ENCODE measurements at places on chromosomes 5 and 9.
A peak's percentile ranks its signal among the peaks of the same experiment; 100 is the strongest.

DNA sequence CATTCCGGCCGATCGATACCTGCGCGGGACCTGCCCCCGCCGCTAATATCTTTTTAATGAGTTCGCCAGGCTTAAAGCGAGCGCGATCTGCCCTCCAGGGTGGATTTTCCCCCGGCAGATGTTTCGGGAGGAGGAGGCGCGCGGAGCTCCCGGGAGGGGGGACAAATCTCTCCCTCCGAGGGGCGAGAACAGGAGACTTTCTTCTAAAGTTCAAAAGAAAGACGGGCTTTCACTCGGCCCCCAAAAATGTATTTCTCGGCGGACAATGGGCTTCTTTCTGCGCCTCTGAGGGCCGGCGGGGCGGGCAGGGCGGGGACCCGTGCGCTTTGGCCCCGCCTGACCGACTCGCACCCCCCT is 4.1 kb upstream of the PRDM12 start:
- no peak for DNase-seq

GRCh38 chr5:107418902-107419301 is 251.8 kb downstream of the EFNA5 start:
- no peak for DNase-seq

DNA sequence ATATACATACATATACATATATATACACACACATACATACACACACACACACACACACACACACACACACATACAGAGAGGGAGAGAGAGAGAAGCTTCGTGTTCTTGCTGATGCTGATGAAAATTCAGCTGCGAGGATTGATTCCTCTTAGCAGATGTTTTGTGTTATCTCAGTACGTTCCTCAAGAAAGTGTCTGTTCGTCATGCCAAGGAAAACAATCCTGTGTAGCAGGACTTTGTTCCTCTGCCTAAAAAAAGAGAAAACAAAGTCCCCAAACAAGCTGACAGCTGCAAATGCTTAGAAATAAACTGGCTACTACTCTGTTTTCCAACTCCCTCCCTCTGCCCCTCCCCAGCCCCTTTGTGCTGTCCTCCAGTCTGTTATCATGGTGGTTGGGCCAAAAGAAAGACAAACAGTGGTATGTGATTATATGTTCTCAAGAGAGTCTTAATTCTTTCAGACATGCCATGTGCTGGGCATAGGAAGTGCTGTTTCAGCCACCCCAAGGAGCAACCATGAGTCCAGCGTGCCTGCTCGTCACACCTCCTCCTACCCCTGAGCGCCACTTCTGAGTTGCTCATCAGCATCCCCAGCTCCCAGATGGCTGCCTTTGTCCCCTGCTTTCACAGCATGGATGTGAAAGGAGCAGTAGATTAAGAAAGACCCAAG is 71.5 kb upstream of the EQTN start:
- no peak for DNase-seq

GRCh38 chr5:44046619-44047364 is 342.4 kb downstream of the FGF10 start:
- no peak for DNase-seq

GRCh38 chr9:19246891-19247290 is 16.4 kb downstream of the DENND4C start:
- no peak for DNase-seq

DNA sequence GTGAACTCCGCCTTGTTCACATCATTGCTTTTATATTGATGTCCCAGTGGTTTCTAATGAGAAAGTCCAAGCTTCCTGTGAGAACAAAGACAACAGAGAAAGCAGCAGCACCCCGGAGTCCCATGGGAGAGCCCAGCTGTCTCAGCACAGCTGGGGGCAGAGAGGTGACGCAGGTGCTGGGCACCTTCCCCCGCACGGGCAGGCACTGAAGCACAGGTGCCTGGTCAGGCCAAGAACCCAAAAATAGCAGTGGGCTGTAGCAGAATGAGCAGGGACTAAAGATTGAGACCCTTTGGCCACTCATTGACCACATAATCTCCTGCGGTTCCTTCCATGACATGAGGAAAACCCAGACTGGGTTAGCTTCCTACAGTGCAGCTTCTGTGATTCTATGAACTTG is 18.8 kb downstream of the SRD5A1 start:
- DNase-seq, result no peak

DNA sequence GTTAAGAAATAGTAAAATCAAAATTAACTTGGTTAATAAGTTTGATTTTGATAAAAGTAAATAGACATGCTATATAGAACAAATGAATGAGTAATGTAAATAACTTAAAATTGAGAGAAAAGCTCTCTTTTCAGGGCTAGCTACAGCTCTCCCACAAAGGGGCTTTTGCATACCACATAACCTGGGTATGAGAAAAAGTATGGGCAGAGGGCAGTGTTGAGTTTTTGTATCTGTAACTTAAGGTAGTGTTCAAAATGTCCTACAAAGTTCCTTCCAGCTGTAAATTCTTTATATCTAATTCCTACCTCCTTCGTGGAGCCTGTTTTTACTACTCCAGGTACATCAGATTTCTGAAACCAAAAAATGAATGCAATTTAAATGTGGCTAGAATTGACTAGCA is 18.9 kb upstream of the TTC33 start:
- no peak for DNase-seq

DNA sequence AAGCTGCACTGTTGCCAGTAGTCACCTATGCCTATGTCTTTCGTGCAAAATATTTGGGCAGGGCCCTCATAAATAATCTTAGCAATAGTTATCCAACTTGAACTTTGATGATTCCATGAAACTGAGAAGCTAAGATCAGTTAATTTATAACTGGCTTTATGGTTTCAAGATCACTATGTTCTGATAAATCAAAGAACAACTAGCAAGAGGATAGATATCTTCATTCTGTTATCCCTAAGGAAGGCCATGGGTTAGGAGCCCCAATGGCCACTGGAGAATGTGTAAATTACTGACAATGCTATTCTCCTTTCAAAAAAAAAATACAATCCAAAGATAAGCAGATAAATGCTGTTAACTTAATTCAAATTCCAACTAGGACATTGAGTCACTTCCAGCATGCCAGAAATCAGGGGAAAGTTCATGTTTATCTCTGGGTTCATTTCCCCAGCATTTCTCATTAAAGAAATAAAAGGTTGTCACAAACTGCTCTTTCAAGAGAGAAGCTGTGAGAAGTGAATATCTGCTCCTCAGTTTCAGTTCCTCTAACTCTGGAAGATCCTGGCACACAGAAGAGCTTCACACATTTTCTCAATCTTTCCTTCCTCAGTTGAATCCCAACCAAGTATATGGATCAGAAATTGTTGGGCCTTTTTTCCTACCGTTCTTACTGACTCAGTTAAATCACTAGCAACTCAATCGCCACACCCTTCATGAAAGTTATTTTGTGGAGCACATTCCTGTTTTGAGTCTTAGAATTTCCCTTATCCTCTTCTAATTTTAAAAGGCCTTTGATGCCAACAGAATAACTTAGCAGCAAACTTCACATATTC is 59.6 kb upstream of the SLC1A1 start:
- DNase-seq, result no peak

DNA sequence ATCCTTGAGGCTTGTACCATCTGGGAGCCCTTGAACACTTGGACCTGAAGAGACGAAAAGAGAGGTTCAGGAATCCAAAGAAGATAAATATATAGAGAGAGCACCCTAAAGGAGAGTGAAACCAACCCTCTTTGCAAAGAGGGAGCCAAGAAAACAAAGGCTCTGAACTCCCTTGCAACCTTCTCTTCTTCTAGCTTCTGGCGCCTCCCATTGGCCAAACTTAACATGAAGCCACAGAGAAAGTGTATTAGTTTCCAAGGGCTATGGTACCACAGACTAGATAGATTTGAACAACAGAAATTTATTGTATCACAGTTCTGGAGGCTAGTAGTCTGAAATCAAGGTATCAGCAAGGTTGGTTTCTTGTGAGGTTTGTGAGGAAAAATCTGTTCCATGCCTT is 175.1 kb downstream of the HCN1 start:
- DNase-seq, result peak; percentile 29

DNA sequence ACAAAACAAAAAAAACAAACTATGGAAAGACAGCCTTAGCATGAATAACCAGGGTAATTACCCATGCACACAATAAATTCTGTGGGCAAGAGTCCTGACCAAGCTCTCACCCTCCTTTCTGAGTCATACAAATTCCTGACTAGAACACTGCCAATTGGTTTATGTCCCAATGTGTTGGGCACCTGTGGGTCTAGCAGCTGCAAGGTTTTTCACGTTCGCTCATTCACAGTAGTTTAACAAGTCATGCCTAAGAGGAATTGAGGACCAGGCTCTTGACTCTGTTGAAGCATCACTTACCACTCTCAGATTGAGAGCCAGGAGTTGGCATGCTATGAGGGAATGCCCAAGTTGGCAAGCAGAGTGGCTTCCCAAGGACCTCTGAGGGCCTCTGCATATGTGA is 205.5 kb upstream of the SLC24A2 start:
- no peak for DNase-seq

- no peak for DNase-seq
Measured at GRCh38 chr9:78724896-78725295, 428.0 kb downstream of the PSAT1 start.

DNA sequence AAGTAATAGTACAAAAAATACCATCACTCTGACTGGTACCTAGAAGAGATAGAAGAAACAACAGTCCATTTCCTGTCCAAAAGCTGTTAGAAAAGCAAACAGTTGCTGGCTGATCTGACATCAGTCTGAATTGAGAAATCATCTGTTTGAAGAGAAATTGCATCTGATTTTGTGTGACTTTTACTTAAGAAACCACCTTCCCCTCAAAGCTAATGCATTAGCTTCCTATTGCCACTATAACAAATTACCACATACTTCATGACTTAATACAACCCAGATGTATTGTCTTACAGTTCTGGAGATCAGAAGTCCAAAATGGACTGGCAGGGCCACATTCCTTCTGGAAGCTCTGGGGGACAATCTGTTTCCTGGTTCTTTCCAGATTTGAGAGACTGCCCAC is 385.9 kb upstream of the TLE4 start:
- no peak for DNase-seq

- no peak for DNase-seq
Measured at GRCh38 chr9:124664143-124664542, 107.0 kb downstream of the NR6A1 start.

GRCh38 chr9:26112724-26113123 is 434.5 kb upstream of the TUSC1 start:
- DNase-seq, result no peak

- no peak for DNase-seq
Measured at GRCh38 chr5:139872851-139873794, 77.5 kb downstream of the PSD2 start.

GRCh38 chr5:118545470-118545869 is 442.9 kb downstream of the DTWD2 start:
- no peak for DNase-seq

DNA sequence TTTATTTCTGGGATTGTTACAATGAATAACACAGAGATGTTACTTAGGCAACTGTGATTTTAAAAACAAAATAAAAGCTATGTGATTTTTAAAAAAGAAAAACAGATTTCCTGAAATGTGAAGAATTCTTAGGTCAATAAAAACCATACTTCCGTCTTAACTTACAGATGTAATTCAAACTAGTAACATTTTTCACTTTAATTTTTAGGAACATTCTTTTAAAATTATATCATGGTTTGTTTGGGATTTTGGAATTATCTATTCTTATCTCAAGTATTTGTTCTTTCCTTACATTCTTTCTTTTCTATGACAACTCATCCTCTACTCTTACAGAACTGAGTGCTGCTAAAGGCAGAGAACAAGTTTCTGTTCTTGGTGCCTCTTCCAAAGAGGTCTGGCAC is 159.5 kb downstream of the RAPGEF6 start:
- no peak for DNase-seq
